ENCODE measurements at places on chromosomes 6 and 20.

DNA sequence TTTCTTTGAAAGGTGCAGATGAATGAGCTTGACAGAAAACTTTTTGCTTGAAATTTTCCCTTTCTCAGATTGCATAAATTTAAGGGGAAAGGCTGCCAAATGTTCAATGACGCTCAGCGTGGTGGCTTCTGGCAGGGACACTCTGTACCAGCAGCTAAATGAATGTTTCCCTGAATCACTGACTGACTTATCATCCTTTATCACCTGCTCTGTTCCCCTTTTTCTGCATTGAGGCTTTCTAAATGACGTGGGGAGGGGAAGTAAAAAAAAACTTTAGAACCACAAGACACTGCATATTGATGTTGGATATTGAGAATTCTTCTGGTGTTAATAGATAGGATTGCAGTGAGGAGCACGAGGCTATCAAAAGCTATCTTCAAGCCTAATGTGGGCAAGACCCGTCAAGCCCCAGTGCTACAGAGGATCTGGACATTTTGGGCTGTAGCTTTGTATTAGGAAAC lies 46.9 kb upstream of the ENPP5 start:
- DNase-seq = no peak

DNA sequence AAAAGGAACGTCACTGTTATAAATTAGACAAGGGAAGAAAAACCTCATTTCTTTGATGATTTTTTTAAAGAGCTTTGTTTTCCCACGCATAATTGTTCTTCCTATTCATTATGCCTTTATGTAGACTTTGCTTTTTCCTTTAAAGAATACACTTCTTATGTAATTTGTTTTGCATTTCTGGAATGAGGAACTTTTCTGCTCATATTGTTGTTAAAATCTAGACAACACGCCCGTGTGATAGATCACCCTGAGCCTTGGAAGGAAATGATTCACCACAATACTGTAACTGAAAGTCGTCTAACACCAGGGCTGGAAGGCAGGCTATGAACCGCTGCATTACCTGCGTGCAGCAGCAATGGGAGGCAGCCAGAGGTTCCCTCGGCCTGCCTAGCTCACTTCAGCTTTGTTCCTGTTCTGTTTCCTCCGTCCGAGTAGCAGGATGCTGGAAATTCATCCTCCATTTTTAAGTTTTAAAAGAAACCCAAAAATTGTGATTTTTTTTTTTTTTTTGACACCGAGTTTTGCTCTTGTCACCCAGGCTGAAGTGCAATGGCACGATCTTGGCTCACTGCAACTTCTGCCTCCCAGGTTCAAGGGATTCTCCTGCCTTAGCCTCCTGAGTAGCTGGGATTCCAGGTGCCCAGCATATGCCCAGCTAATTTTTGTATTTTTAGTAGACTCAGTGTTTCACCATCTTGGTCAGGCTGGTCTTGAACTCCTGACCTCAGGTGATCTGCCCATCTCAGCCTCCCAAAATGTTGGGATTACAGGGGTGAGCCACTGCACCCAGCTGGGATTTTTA lies 49.6 kb upstream of the ZNF217 start:
- no peak for DNase-seq

DNA sequence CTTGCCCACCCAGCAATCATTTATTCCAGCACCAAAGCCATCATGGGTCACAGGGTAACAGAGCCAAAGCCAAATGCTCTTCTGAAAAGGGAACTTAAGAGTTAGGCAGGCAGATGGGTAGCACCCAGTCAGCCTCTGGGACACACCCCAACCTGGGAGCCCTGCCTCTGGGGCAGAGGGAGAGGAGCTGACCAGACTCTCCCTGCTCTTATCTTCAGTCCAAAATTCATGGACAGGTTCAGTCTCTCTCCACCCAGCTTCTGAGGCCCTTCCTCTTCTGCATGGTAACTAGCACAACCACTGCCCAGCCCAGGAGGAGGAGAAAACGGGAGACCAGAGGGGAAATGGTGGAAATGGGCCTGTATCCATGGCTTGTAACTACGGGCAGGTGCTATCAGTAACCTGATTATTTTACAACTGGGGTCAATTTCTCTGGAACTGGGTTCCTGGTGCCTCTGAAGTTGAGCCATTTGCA lies 105.4 kb downstream of the NOL4L start:
- no peak for DNase-seq

DNA sequence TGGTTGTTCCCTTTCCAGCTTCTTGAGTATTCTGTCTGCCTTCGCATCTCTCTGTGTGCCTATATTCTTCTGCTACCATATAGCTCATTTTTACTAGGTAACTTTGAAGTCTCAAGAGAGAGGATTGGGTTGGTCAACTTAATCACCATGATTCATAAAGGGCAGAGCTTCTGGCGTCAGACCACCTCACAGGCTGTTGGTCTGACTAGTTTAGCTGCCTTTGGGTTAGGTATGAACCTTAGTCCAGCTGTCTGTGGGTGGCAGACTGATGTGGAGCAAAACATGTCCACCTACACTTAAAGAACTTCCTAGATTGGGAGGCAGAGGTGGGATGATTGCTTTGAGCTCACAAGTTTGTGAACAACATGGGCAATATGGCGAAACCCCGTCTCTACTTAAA lies 192.2 kb upstream of the SGK1 start:
- DNase-seq = no peak

- DNase-seq = no peak
These were observed 355.5 kb upstream of the HTR1E start for GRCh38 chr6:86581833-86582232.

- no peak for DNase-seq
These were observed 4.0 kb downstream of the HUS1B start for GRCh38 chr6:652865-653264.

DNA sequence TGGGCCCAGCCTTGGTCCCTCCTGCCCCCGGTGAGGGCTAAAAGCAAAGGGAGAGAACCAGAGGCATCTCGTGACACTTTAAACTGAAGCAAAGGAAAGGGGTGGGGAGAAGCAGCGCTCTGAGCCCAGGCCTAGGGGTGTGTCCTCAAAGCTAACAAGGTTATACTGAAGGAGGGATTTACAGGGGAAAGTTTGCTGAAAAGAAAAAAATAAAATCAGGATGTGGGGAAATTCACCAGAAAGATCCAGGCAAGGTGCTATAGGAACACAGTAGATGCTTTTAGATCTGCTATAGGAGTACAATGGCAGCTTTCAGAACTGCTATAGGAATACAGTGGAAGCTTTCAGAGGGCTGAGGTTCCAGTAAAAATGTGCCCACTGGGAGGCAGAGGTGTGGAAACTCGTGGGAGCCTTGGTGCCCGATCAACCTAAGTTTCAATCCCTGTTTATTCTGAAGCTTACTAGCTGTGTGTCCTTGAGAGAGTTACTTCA lies at the start of gene COL9A1:
Gene COL9A1, minus strand, starts transcription at position 51 of the 492 bp plus-strand sequence. CDS start 160 bp downstream, outside the sequence.
- DNase-seq = no peak

- no peak for DNase-seq
These were observed 17.6 kb upstream of the MBOAT1 start for GRCh38 chr6:20229881-20230280.

GRCh38 chr20:32358632-32358882 lies 426 bp downstream of the ASXL1 start:
- DNase-seq = no peak
